ENCODE measurements at places on chromosomes 5 and 9. TPM values are rescaled to one million over a fixed set of nuclear protein-coding genes. Genes with fewer than 3 reads are reported as not detected.

Gene PFN3
- not detected for total RNA-seq

DNA sequence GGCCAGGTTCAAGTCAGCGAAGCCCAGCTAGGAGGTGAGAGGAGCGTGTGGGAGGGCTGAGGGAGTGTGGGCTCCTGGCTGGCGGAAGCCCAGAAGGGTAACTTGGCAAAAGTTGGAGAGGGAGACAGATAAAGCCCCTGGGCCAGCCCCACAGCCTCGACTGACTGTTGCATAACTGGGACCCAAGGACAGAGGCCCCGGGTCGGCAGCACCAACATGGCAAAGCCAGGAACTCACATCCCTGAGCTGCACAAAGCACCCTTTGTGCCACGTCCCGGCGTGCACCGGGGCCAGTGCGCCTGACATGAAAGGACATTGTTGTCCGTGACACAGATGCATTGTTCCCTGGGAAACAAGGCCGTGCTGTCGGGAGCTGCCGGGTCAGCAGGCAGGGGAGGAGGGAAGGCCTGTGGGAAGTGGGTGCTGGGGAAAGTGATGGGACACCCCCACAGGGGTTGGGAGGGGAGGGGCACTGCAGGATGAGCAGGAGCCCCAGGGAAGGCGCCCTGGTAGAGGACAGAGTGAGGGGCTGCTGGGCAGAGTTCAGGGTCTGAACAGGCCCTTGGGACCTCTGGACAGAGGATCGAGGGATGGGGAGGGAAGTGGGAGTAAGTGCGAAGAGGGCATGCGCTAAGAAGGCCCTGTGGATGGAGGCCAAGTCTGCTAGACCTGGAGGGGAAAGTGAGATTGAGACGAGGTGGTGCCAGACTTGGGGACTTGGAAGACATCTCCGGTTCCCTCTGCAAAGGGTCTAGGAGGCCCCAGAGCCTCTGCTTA is 13.0 kb upstream of the DPM2 start:
- H3K27me3 ChIP-seq, result no peaks in the 10 kb centered on the region
- H3K4me3 ChIP-seq, result no peak overlapping the region
- DNase-seq, result no peak
- H3K4me1 ChIP-seq, result peaks cover 58% of the 10 kb centered on the region

DNA sequence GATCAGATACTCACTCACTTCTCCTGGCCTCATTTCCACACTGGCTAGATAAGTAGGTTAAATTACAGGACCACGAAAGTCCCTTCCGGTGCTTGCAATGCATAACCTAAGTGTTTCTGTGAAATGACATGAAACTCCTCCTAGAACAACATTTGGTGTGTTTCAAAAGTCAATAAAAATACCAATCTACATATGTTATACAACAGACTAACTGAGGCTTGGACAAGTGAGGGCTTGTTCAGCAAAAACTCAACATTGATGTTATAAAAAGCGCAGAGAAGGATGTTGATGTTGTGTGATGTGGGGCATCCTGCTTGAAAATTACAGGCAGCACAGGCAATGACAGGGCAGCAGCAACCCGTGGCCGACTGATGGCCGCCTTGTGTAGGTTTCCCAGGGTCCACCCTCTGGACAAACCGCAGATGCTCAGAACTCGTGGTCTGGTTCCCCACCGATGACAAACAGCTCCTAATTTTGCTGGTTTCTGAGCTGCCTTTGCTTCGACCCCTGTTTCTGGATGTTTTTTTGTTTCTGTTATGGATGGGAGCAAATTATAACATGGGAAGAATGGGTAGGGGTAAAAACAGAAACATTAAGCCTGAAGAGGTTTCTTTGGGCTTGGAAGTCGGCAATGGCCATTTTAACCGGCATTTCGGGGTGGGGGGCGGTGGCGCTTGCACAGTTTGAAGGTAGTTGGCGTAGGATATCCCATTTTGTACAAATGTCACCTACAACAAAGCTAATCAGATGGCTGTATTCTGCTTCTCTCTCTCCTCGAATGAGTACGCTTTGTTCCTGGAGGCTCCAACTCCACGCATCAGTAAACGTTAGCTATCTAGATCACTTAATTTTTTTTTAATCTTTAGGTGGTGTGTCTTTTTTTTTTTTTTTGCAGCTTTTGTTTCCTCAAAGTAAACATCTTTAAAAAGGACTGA is 116.1 kb downstream of the PDZD2 start:
- no peaks in the 10 kb centered on the region for H3K4me1 ChIP-seq
- no peak overlapping the region for H3K27ac ChIP-seq
- no peaks in the 10 kb centered on the region for H3K27me3 ChIP-seq
- H3K36me3 ChIP-seq, result no peaks in the 10 kb centered on the region
- no peak for DNase-seq
- H3K4me3 ChIP-seq, result no peak overlapping the region

Gene PROB1
- 0.08 TPM for total RNA-seq

DNA sequence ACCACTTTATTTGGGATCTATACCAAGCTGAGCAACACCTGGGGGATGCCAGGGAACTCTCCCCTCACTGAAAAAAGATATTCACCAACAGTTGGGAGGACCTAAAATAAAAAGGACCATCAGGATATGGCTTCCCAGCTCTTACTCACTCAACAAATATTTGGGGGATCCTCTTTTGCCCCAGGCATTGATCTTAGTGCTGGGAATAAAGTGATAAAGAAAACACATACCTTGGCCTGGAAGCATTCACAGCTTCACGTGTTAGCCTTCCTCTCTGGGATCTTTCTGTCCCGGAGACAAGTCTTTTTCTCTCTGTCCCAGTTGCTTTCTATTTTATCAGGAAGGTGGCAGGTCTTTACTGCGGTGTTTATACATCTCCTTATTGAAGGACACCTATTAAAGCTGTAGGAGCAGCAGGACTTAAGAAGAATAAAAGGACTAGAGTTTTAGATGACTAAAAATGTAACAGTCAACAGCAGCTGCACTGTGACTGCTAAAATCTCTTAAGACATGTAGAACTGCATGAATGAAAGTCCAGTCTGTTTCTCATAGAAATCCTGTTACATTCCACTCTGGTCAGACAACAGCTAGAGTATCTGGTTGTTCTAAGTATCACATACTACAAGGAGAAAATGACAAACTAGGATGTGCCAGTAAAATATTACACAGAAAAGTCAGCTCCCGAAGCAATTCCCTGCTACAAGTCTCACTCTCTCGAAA is 90.0 kb upstream of the ITGA2 start:
- DNase-seq, result no peak
- H3K4me3 ChIP-seq, result no peak overlapping the region
- H3K36me3 ChIP-seq, result no peaks in the 10 kb centered on the region
- peaks cover 11% of the 10 kb centered on the region for H3K4me1 ChIP-seq

Gene C9orf153
- total RNA-seq, result 0.34 TPM

- no peak for DNase-seq
- no peaks in the 10 kb centered on the region for H3K27me3 ChIP-seq
- H3K4me1 ChIP-seq, result peaks cover 20% of the 10 kb centered on the region
These were observed 173.3 kb upstream of the GAS1 start for GRCh38 chr9:87120610-87121009.

- no peaks in the 10 kb centered on the region for H3K36me3 ChIP-seq
- H3K27me3 ChIP-seq, result no peaks in the 10 kb centered on the region
- H3K4me3 ChIP-seq, result no peak overlapping the region
- H3K27ac ChIP-seq, result peak overlapping the region; percentile 91
These were observed 64.3 kb downstream of the RAPGEF1 start for GRCh38 chr9:131675437-131676022.

DNA sequence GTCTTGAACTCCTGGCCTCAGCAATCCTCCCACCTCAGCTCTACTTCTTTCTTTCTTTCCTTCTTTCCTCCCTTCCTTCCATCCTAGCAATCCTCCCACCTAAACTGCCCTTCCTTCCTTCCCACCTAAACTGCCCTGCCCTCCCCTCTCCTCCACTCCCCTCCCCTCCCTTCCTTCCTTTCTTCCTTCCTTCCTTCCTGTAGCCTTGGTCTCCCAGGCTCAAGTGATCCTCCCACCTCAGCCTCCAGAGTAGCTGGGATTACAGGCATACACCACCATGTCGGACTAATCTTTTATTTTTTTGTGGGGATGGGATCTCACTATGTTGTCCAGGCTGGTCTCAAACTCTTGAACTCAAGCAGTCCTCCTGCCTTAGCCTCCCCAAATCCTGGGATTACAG is 65.8 kb downstream of the NFIB start:
- no peaks in the 10 kb centered on the region for H3K36me3 ChIP-seq
- no peaks in the 10 kb centered on the region for H3K27me3 ChIP-seq
- peaks cover 33% of the 10 kb centered on the region for H3K4me1 ChIP-seq
- H3K27ac ChIP-seq, result no peak overlapping the region
- no peak overlapping the region for H3K4me3 ChIP-seq
- no peak for DNase-seq

Gene C5orf46
- total RNA-seq, result 28.2 TPM

- no peaks in the 10 kb centered on the region for H3K36me3 ChIP-seq
- no peaks in the 10 kb centered on the region for H3K27me3 ChIP-seq
- no peak for DNase-seq
- H3K4me3 ChIP-seq, result no peak overlapping the region
- peaks cover 31% of the 10 kb centered on the region for H3K4me1 ChIP-seq
These were observed 10.7 kb upstream of the SPARC start for GRCh38 chr5:151697452-151697851.

DNA sequence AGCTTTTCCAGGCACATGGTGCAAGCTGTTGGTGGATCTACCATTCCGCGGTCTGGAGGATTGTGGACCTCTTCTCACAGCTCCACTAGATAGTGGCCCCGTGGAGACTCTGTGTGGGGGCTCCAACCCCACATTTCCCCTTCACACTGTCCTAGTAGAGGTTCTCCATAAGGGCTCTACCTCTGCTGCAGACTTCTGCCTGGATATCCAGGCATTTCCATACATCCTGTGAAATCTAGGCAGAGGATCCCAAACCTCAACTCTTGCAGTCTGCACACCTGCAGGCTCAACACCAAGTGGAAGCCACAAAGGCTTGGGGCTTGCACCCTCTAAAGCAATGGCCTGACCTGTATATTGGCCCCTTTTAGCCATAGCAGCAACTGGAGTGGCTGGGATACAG is 283.4 kb upstream of the KLF4 start:
- no peaks in the 10 kb centered on the region for H3K36me3 ChIP-seq
- H3K4me3 ChIP-seq, result no peak overlapping the region
- H3K27ac ChIP-seq, result no peak overlapping the region
- no peak for DNase-seq
- no peaks in the 10 kb centered on the region for H3K27me3 ChIP-seq

- H3K4me1 ChIP-seq, result no peaks in the 10 kb centered on the region
- H3K27me3 ChIP-seq, result no peaks in the 10 kb centered on the region
- no peak overlapping the region for H3K4me3 ChIP-seq
- no peaks in the 10 kb centered on the region for H3K36me3 ChIP-seq
These were observed 12.3 kb downstream of the SGCD start for GRCh38 chr5:156339139-156339841.

Gene TSSK1B
- not detected for total RNA-seq

DNA sequence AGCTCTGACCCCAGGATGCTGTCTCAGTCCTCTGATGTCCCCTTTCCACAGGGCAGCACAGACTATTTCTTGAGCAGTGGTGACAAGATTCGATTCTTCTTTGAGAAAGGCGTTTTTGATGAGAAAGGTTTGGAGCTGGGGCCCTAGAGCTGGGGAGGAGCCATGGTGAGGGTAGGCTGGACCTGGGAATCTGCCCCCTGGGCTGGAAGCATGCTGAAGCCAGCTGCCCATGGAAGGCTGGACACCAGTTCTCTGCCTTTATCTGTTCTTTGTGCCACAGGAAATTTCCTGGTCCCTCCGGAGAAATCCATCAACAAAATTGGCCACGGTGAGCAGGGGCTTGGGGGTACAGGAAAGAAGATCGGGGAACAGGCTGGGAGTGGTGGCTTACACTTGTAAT is 12.9 kb downstream of the PHYHD1 start:
- no peak overlapping the region for H3K4me3 ChIP-seq
- no peak overlapping the region for H3K27ac ChIP-seq
- H3K27me3 ChIP-seq, result no peaks in the 10 kb centered on the region
- H3K36me3 ChIP-seq, result peaks cover 23% of the 10 kb centered on the region
- H3K4me1 ChIP-seq, result peaks cover 8% of the 10 kb centered on the region
- DNase-seq, result peak; percentile 34

Gene PCDHGA8
- total RNA-seq, result 1.6 TPM

DNA sequence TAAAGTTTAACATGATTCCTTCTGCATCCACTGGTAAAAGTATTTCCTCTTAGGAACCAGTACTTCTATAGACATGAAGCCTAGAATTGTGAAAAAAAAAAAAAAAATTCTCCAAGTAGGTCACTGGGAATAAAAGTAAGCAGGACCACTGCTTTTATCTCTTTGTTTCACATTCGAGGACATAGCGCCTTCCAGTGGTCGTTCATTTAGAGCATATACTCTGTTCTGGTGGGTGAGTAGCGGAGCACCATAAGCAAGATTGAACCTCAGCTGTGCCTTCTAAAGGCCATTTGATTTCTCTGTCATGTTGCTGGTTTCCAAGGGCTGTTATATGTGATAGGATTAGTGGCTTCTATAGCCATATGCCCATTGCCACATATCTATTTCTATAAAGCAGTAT is 393.1 kb downstream of the TMEM232 start:
- H3K4me3 ChIP-seq, result no peak overlapping the region
- no peak for DNase-seq
- peaks cover 9% of the 10 kb centered on the region for H3K4me1 ChIP-seq
- H3K36me3 ChIP-seq, result no peaks in the 10 kb centered on the region
- H3K27ac ChIP-seq, result no peak overlapping the region
- no peaks in the 10 kb centered on the region for H3K27me3 ChIP-seq

GRCh38 chr5:118548761-118549720 is 439.3 kb downstream of the DTWD2 start:
- no peak overlapping the region for H3K27ac ChIP-seq
- no peaks in the 10 kb centered on the region for H3K4me1 ChIP-seq
- H3K4me3 ChIP-seq, result no peak overlapping the region
- no peaks in the 10 kb centered on the region for H3K36me3 ChIP-seq

Gene TAF1L
- 0.08 TPM for total RNA-seq

Gene SPAAR
- not detected for total RNA-seq

Gene SPATA31E1
- not detected for total RNA-seq

Gene LPCAT1
- total RNA-seq, result 21.0 TPM

DNA sequence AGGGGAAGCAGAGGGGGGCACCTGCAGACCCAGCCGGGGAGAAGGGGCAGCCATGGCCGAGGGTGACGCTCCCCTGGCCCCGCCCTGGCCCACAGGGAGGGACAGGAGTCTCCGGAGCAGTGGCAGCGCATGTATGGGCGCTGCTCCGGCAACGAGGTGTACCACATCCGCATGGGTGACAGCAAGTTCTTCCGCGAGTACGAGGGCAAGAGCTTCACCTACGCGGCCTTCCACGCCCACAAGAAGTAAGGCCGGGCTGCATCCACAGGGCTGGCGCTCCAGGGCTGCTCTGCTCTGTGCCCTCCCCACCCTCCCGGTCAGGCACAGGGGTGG is 68.2 kb downstream of the KCNT1 start:
- no peaks in the 10 kb centered on the region for H3K36me3 ChIP-seq
- no peak for DNase-seq
- peaks cover 28% of the 10 kb centered on the region for H3K27me3 ChIP-seq
- no peak overlapping the region for H3K4me3 ChIP-seq
- no peaks in the 10 kb centered on the region for H3K4me1 ChIP-seq

- no peaks in the 10 kb centered on the region for H3K36me3 ChIP-seq
- H3K27ac ChIP-seq, result peak overlapping the region; percentile 36
- DNase-seq, result no peak
- H3K4me3 ChIP-seq, result no peak overlapping the region
- no peaks in the 10 kb centered on the region for H3K27me3 ChIP-seq
- peaks cover 5% of the 10 kb centered on the region for H3K4me1 ChIP-seq
These were observed 95.0 kb downstream of the NPR3 start for GRCh38 chr5:32805971-32806638.

- no peak overlapping the region for H3K27ac ChIP-seq
- no peaks in the 10 kb centered on the region for H3K36me3 ChIP-seq
- DNase-seq, result no peak
These were observed 4.2 kb downstream of the BARX1 start for GRCh38 chr9:93950619-93951601.

Measured in suprapubic skin (tissue), 4 donors.